ENCODE measurements at places on chromosomes 1 and 21.

DNA sequence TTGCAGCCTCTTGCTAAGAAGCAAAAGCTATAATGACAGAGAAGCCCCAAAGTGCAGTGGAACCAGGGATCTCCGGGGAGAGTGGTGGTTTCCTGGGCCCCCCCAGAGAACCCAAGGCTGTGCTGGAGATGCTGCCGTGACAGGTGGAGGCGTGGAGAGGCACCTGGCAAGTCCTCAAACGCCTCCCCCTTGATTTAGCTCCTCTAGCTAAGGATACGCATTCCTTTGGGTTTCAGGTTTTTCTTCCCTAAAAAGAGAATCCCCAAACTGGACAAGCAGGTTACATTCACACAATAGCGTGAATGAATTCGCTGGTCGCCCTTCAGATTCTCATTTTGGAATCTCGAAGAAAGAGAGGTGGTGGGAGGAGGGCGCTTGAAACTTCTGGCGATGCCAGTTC is 853 bp upstream of the ATP1A1 start:
- no peak for DNase-seq

GRCh38 chr21:41361053-41361785 is 608 bp upstream of the MX2 start:
- no peak for DNase-seq

GRCh38 chr1:26290882-26291261 is 11.0 kb downstream of the SH3BGRL3 start:
- DNase-seq = no peak

DNA sequence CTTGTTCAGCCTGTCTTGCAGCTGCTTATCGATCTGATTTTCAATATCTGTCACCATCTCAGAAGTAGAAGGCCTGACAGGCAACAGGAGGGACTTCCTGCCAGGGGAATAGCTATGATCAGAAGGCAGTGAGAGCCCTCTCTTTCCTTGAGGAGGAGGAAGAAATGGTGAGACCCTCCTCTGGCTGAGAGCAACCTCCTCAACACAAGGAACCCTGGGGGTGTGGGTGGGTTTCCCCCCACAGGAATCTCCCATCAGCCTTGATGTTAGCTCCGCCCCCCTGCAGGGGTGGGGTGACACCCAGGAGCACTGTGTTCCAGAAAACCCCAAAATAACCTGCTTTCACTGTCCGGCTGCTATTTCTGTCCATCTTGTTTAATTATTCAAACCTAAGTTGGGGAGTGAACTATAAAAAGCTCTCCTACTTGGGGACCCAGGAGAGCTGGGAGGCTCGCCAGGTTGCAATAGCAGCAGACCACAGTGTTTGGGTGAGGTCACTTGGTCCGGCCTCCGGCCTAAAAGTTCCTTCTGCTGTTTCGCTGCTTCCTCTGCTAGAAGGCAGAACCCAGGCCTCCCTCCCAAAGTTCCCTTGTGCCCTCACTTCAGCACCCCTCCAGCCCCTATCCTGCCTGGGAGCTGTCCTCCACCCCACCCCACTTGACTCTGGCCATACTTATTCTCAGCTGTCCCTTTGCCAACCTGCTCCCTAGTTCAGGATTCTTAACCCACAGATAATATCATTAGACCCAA is 7.8 kb upstream of the MEF2D start:
- no peak for DNase-seq

DNA sequence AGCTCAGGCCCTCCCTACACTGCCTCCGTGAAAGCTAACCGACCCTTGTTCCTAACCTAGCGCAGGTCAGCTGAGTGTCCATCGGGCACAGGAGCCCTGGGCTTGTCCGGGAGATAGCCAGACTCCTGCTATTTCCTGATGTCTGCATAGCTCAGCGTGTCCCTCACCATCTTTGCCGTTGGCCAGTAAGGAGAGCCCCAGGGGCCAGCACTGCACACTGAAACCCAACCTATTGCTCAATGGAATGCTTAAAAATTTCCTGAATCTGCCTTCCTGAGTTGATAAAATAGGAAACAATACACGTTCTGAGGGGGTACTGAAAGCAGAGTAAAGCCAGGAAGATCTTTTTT is 2.2 kb downstream of the RUNX1 start:
- DNase-seq = no peak

DNA sequence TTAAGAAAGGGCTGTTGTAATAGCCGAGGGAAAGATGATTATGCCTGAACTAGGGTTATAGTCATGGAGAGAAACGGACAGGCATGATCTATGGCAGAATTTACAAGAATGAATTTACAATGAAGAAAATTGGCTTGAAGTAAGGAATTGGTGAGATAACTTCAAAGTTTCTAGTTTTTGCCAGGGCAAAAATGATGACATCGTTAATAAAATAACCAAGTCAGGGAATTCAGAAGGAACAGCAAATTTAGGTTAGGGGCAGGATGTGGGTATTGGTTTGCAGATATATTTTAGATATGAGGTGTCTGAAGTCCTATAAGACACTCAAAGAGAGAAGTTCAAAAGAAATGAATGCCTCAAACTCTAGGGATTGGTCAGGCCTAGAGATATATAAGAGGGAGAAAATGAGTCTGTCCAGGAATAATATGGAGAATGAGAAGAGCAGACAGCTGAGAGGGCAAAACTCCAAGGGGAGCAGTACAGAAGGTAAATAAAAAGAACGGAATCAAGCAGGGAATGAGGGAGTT is 62.8 kb downstream of the IARS2 start:
- DNase-seq = no peak

Data from COR-L47 (cell line).